HFFc6 (cell line): ENCODE measurements at places on chromosomes 6 and 20. TPM values are rescaled to one million over a fixed set of nuclear protein-coding genes. Genes with fewer than 3 reads are reported as not detected.

- peak overlapping the region; percentile 67 for H3K4me3 ChIP-seq
- H3K4me1 ChIP-seq, result peaks cover 53% of the 10 kb centered on the region
- DNase-seq, result peak; percentile 96
- H3K27ac ChIP-seq, result peak overlapping the region; percentile 94
- H3K27me3 ChIP-seq, result peaks cover 5% of the 10 kb centered on the region
Measured at GRCh38 chr6:13355043-13355945, 27.0 kb upstream of the TBC1D7 start.

Gene FAXC
- 2.0 to 3.0 TPM (median 2.2 TPM) in 3 replicates for total RNA-seq

Gene KIF13A
- 61.3 to 69.1 TPM (median 63.7 TPM) in 3 replicates for total RNA-seq

- DNase-seq, result peak; percentile 49
- peaks cover 29% of the 10 kb centered on the region for H3K36me3 ChIP-seq
- peak overlapping the region; percentile 91 for H3K27ac ChIP-seq
- peak overlapping the region; percentile 98 for H3K4me3 ChIP-seq
Measured at GRCh38 chr6:63573899-63574553, 1.7 kb downstream of the LOC128125822 start.

Gene TAP2
- 29.2 to 41.8 TPM (median 31.6 TPM) in 3 replicates for total RNA-seq

DNA sequence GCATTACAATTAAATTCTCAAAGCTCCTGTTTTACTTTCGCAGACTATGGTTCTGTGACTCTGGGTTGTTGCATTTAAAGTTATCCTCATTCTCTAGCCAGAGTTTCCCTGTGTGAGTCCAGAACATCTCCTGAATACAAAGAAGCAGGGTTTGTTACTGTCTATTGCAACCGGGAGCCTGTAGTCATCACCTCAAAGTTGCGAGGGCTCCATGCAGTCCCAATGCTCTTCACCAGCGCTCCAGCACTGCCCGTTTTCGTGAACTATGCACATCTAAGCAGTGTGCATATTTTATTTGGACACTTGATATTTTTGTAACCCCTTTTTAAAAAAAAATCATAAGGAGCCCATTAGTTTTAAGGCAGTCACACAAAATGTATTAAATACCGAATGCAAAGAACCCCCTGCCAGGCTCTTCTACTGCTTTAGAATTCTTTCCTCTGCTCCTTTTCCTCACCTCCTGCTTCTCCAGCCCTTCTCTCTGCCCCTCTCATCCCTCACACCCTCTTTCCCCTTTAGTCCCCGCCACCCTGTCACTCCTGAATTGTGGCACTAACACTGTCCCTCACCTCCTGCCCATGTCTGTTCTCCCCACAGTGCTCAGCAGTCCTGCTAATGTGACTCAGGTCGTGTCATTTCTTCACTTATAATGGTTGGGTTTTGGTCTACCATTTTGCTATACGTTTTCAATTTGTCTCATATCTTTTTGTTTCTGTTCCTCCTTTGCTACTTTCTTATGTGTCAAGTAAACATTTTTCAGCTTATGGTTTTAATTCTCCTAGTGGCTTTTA, 1.1 kb upstream of the HLA-C start:
- no peak overlapping the region; the same call in 1 of the 2 replicates for H3K27ac ChIP-seq
- DNase-seq, result no peak

GRCh38 chr6:148085631-148086331, 256.9 kb upstream of the SASH1 start:
- H3K27me3 ChIP-seq, result peaks cover 6% of the 10 kb centered on the region; the same call in 1 of the 2 replicates
- H3K27ac ChIP-seq, result no peak overlapping the region
- H3K4me3 ChIP-seq, result no peak overlapping the region
- H3K4me1 ChIP-seq, result no peaks in the 10 kb centered on the region; the same call in 1 of the 2 replicates

Gene TPD52L2
- 161 and 183 TPM in 2 replicates for total RNA-seq

Gene IBTK
- total RNA-seq, result 34.0 to 34.8 TPM (median 34.3 TPM) in 3 replicates

Gene SCRT2
- not detected in 3 replicates for total RNA-seq

- H3K36me3 ChIP-seq, result peaks cover 24% of the 10 kb centered on the region
- no peak for DNase-seq
- no peak overlapping the region for H3K4me3 ChIP-seq
- H3K4me1 ChIP-seq, result peaks cover 48% of the 10 kb centered on the region
- peak overlapping the region; percentile 48; the same call in 1 of the 2 replicates for H3K27ac ChIP-seq
- H3K27me3 ChIP-seq, result no peaks in the 10 kb centered on the region; the same call in 1 of the 2 replicates
Measured at GRCh38 chr20:19808498-19808897, 50.4 kb downstream of the RIN2 start.

- H3K36me3 ChIP-seq, result no peaks in the 10 kb centered on the region
- H3K27me3 ChIP-seq, result no peaks in the 10 kb centered on the region; the same call in 1 of the 2 replicates
- H3K27ac ChIP-seq, result no peak overlapping the region
- peaks cover 47% of the 10 kb centered on the region for H3K4me1 ChIP-seq
- no peak for DNase-seq
Measured at GRCh38 chr6:4364711-4365110, 229.3 kb upstream of the ECI2 start.

DNA sequence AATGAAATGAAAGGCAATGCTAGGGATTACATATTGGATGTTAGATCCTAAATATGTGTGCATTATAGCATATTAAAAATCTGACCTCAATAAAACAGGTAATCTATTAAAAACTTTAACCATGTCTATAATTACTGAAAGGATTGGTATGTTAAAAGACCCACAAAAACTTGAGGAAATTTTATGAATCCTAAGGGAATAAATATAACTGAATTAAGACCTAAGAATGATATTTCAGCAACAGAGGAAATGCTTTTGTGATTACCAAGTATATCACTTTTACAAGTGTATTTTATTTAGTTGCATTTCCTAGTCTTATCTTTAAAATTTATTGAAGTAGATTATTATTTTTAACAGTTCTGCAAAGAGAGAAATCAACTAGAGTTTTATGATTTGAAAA, 571.5 kb downstream of the HDGFL1 start:
- no peaks in the 10 kb centered on the region for H3K27me3 ChIP-seq
- H3K36me3 ChIP-seq, result no peaks in the 10 kb centered on the region
- H3K4me1 ChIP-seq, result no peaks in the 10 kb centered on the region
- H3K4me3 ChIP-seq, result no peak overlapping the region

Gene VWA7
- 0.24 to 0.88 TPM (median 0.41 TPM) in 3 replicates for total RNA-seq

Gene TASP1
- 5.8 to 7.1 TPM (median 6.0 TPM) in 3 replicates for total RNA-seq

DNA sequence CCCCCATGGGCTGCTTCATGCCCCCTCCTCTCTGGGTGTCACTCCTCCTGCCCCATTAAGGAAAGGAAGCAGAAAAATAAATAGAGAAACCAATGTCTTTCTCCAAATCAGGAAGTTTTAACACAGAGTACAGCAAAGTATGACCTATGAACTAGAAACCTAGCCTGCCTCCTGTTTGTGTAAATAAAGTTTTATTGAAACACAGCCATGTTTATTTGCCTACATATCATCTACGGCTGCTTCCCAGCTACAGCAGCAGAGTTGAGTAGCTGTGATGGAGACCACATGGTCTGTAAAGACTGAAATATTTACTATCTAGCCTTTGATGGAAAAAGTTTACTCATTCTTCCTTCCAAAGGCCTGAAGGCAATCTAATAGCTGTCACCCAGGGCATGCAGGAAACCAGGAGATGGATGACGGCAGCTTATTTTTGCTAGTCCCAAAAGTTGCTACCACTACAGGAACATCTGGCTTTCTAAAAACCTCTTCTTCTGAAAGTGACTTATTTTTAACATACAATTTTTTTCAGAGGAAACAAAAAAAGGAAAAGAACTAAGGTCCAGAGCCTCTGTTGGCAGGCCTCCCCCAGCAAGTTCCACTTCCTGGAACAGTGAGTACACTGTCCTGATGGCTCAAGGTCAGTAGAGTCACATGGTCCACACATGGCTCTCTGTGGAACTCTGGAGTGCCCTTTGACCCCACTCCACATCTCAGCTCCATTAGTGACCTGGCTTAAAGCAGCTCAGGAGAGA, 287.8 kb downstream of the PTPRT start:
- no peak overlapping the region for H3K4me3 ChIP-seq
- no peak overlapping the region for H3K27ac ChIP-seq
- H3K36me3 ChIP-seq, result no peaks in the 10 kb centered on the region
- no peaks in the 10 kb centered on the region for H3K4me1 ChIP-seq

DNA sequence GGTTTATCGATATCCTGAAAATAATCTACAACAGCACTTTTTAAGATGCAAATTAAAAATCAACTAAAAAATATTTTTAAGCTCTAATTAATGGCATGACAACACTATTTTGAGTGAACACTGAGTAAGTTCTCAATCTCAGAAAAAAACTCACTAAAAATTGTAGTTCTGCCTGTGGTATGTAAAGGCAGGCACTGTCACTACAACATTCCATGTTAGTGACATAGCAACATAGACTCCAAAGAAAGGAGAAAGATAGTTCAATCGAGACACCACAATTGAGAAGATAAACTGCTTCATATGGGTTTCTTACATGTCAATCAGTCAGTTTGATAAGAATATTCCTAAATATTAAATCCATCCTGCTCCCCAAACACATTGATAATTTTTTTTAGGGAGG, 38.0 kb downstream of the COL12A1 start:
- H3K4me3 ChIP-seq, result no peak overlapping the region
- peaks cover 2% of the 10 kb centered on the region; the same call in 1 of the 2 replicates for H3K27me3 ChIP-seq
- peaks cover 73% of the 10 kb centered on the region for H3K36me3 ChIP-seq
- DNase-seq, result no peak
- H3K27ac ChIP-seq, result peak overlapping the region; percentile 78; the same call in 1 of the 2 replicates
- peaks cover 69% of the 10 kb centered on the region for H3K4me1 ChIP-seq

DNA sequence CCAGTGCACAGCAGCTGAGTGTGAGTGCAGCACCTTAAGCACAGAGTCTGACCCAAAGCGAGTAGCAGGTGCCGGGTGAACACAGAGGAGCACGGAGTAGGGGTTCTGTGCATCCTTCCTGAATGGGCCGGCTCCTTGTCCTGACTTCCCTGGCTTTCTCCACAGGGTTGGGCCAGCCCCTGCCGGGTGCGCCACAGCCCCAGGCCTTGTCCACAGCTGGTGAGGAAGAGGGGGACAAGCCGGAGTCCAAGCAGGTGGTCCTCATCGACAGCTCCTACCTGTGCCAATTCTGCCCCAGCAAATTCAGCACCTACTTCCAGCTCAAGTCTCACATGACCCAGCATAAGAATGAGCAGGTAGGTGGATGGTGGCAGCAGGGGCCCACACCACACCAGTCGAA, 34.9 kb downstream of the ZNF341 start:
- no peak overlapping the region for H3K4me3 ChIP-seq
- H3K27me3 ChIP-seq, result 0 out of 2 replicates have a peak, but pooled peaks cover 1% of the 10 kb centered on the region
- H3K36me3 ChIP-seq, result peaks cover 5% of the 10 kb centered on the region; the same call in 1 of the 2 replicates
- no peak for DNase-seq

Gene PSORS1C1
- total RNA-seq, result 3.3 to 3.9 TPM (median 3.8 TPM) in 3 replicates

Gene GFOD1
- total RNA-seq, result 2.7 to 4.7 TPM (median 4.3 TPM) in 3 replicates
